ENCODE measurements at places on chromosomes 1 and 21.

GRCh38 chr1:89672489-89673183 lies 39.7 kb downstream of the LRRC8C start:
- DNase-seq: no peak

GRCh38 chr1:111232134-111232533 lies 4.6 kb downstream of the CHI3L2 start:
- DNase-seq: no peak

- no peak for DNase-seq
These were observed 9.9 kb upstream of the HJV start for GRCh38 chr1:146031476-146031875.

DNA sequence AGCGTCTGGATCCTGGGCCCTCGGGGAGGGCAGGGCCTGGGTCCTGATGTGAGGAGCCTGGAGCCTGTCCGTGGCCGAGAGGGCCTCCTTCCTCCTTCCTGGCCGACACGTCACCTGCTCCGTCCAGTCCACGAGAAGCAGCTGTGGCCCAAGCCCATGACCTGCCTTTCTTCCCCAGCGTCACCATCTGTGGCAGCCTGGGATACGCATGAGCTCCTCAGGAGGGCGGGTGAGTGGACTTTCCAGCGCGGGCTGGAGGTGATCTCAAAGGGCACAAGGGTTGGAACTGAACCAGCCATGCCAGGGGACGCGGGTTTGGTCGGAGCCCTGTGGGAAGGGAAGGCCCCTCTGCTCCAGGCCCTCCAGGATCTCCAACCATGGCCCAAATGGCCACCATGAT lies 90.4 kb downstream of the DHRS3 start:
- no peak for DNase-seq

DNA sequence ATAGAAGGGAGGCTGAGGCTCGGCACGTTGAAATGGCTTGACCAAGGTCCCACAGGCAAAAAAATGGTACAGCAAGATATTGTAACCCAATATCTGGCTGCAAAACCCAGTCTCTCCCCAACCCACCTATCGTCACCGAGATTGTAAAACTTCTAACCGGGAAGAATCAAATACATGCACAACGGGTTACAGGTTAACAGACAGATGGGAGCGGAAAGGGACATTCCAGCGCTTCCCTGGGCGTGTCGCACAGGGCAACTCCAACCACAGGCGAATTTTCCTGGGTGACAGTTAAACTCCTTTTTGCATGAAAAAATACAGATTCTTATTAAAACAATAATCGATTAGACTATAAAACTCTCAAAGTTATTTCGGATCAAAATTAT lies 31.8 kb upstream of the JUN start:
- DNase-seq: peak; percentile 65

DNA sequence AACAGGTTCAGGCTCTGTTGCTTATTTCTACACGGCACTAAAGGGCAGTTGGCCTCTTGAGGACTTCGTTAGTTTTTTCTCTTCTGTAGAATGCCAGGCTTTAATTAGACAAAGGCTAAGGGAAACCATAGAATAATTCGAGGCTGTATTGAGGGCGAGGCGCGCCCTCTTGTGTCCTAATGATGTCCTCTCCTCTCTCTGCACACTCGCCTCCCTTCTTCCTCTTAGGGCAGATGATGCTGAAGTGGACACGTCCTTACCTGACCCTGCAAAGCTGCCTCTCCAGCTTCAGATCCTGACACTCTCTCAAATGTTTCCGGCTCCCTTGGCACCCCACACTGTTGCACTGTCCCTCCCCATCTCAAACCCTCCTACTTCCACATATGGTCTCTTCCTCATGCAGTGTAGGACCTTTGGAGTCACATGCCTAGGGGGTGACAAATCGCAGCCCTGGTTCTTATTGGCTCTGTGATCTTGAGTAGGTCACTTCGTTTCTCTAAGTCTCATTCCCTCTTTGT lies 1.9 kb upstream of the ZSCAN20 start:
- DNase-seq: peak; percentile 92

GRCh38 chr1:43274804-43275180 lies 5.0 kb downstream of the TMEM125 start:
- DNase-seq: no peak

- DNase-seq: no peak
These were observed 6.7 kb downstream of the DHX9 start for GRCh38 chr1:182845894-182846293.

Data from stomach (tissue), 19 donors.